Left lobe of liver (tissue), 2 donors: ENCODE measurements at places on chromosomes 1 and 21. TPM values are rescaled to one million over a fixed set of nuclear protein-coding genes. Genes with fewer than 3 reads are reported as not detected.

Gene AGPAT3
- total RNA-seq, result 127 TPM

Gene RNU1-3
- total RNA-seq, result 1,159 TPM

Gene SYNC
- 0.45 TPM for total RNA-seq

Gene LMOD1
- 1.0 TPM for total RNA-seq

Gene SPAG17
- not detected for total RNA-seq
